Central memory CD4-positive, alpha-beta T cell (primary cell): ENCODE measurements at places on chromosomes 2 and 18.

GRCh38 chr2:222424729-222425671 is 657 bp downstream of the SGPP2 start:
- DNase-seq: peak; percentile 37

DNA sequence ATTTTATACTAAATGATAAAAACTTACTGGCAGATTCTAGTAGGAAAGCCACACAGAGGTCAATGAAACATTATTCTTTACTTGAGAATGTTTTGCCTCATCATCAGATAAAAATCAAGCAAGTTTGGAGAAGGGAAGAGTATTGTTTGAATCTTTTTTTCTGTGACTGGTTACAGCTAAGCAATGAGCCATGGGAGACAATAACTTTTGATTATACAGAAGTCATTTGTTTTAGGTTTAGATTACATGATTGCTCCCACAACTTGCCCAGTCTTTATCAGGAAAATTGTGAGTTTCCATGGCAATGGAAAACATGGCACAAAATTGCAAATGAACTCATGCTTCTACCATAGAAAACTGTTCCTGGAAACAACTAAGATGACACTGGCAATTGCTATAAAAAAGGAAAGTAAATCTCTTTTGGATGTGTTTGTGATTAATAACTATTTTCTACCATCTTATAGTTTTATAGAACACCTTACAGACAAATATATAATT is 476.8 kb downstream of the MBD2 start:
- no peak for DNase-seq

GRCh38 chr18:26002375-26002910 is 88.0 kb downstream of the SS18 start:
- DNase-seq: no peak

DNA sequence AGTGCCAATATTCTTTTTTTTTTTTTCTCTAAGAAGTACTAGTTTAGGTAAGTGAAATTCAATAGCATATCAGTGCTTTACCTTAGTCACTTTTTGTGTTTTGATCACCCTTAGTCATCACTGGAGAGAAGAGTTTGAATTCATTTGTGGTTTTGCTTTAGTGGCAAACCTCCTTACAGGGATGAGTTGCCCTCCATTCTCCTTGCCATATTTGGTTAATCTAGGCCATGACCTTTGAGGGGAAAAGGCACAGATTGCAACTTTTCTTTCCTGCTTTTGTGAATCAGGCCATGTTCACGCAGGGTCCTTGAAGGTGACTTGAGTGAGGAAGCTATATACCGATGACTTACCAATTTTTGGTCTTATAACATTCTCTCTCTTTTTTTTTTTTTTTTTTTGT is 34.4 kb downstream of the PLEKHA3 start:
- DNase-seq: peak; percentile 42

DNA sequence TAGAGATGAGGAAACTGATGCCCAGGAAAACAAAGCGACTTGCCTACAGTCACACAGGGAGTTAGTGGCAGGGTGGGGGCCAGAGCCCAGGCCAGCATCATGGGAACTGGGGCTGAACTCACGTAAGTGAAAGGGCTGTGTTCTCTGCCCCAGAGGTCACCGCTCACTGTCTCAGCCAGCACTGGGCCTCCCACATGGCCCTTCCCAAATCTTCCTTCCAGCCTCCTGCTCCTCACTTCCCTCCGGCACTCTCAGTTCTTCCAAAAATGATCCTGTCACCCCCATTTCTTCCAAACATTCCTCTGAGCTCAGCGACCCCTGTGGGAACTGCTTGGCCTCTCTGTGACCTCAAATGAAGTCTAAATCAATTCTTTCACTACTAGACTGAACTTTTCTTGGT is 90.5 kb upstream of the TMEM247 start:
- no peak for DNase-seq

- no peak for DNase-seq
Measured at GRCh38 chr2:17620841-17621240, 80.3 kb downstream of the VSNL1 start.

GRCh38 chr2:196891136-196891535 is 35.4 kb downstream of the PGAP1 start:
- DNase-seq: no peak

DNA sequence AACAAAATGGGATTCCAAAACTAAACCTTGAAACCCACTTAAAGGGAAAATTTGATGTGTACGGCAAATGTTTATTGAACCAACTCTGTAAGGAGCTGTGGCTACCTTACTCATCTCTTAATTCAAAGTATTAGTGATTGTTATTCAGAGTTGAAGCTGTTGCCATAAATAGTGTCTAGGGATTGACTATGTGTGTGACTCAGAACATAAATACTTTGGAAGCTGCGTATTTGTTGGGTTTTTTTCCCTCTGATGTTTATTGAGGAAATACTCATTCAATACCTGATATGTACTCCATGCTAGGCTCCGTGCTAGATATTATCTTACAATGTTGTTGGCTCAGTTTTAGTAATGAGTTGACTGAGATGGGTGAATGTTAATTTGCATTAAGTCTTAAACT is 90.4 kb downstream of the PTRHD1 start:
- DNase-seq: no peak

DNA sequence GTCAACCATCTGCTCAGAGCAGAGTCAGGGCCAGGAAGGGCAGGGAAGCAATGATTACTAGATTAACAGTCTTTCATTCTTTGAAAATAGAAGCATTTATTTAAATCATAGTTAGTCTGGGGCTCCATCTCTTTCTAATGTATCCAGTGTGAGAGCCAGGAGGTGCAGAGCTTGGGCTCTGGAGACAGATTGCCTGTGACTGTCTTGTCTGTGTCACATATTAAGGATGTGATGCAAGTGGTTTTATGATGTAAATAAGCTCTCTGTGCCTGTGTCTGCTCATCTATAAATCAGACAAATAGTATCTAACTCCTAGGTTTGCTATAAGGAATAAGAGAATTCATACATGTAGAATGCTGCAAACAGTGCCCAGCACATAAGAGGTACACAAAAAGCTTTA is 104.9 kb upstream of the TANK start:
- DNase-seq: no peak
